ENCODE measurements at places on chromosomes 7 and 10. TPM values are rescaled to one million over a fixed set of nuclear protein-coding genes. Genes with fewer than 3 reads are reported as not detected.
A peak's percentile ranks its signal among the peaks of the same experiment; 100 is the strongest.

DNA sequence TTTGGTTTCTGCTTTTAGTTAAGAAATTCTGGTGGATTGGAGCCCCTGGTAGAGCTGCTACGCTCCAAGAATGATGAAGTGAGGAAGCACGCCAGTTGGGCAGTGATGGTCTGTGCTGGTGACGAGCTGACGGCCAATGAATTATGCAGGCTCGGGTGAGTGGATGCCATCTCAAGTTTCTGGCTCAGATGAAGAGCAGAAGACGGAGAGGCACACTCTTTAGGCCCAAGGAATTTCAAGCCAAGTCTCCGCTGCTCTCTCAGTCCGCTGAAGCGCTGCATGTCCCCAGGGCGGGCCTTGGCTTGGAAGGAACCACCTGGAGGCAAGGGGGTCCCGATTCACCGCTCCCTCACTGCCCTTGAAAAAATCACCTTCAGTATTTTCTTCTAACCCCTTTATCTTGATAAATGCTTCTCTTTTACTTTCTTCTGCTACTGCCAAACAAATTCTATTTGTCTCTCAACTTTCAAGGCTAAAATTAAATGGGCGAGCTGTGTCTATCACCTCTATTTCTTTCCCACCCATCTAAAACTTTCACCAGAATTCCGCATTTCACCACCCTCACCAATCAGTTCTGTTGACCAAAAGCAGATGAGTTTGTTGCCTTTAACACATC is 74.2 kb downstream of the ARMC3 start:
- no peak overlapping the region for H3K27ac ChIP-seq
- no peaks in the 10 kb centered on the region for H3K36me3 ChIP-seq
- H3K4me3 ChIP-seq = no peak overlapping the region
- no peak for DNase-seq
- no peaks in the 10 kb centered on the region for H3K4me1 ChIP-seq

DNA sequence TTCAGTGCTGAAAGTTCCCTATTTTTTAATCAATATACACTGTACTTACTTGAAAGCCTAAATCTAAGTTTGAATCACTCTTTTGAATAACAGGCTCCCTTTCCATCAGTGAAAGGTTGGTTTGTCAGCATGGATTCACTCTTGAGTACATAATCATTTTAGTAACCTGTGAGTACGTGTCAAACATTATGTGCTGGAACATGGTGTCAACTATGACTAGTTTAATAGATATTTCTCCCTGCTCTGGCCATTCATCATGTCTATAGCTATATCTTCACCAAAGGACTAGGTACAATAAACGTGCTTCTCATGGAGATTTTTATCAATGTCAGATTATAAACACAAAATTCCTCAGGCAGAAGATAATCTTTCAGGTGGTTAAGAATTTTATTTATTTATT is 61.7 kb upstream of the MDFIC start:
- no peak overlapping the region for H3K4me3 ChIP-seq
- H3K27ac ChIP-seq = no peak overlapping the region

DNA sequence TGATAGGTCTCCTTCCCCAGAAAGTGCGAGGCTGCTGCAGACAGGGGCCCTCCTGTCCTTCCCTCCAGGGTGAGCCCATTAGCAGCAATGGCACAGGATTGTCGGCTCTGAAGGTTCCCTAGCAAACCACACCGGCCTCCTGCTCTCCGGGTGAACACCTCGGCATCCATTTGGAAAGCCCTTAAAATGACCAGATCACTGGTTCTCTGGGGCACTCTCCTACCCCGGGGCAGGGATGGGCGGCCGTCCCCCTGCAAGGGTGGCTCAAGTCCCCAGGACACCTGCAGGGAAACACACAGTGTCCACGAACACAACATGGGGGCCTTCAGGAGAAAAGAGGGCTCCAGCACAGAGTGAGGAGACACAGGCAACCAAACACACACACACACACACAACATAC is 459.1 kb downstream of the PTPRN2 start:
- H3K27ac ChIP-seq = no peak overlapping the region
- H3K4me1 ChIP-seq = no peaks in the 10 kb centered on the region
- no peaks in the 10 kb centered on the region for H3K27me3 ChIP-seq
- no peaks in the 10 kb centered on the region for H3K36me3 ChIP-seq

Gene CLCN1
- total RNA-seq = not detected

Gene MUC12
- total RNA-seq = under 0.01 TPM

DNA sequence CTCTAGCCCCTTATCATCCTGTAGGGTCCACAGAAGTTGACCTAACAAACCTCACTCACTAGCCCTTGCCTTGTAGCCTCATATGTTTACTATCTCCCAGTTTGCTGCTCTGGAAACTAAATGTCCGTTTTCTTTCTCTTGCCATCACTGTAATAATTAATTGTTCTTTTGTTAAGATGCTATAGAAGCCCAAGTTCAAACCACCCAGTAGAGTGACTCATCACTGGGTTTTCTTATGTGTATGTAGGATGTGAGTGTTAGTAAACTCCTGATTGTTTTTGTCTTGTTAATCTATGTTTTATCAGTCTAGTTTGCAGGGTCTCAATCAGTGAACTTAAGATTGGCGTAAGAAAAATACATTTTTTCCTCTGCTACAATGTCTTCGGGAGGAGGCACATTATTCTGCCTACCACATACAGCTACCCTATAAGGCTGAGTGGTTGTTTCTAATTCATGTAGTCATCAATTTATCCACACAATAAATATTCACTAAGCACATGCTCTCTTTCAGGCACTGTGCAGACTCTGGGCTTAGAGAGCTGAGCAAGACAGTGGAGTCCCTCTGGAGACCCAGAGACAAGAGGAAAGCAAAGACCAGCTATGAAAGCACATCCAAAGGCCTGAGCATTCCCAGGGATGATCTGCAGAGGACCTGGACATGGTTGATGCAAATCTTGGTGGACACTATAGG is 474.1 kb upstream of the AKR1E2 start:
- no peak overlapping the region for H3K4me3 ChIP-seq
- peak overlapping the region; percentile 13 for H3K27ac ChIP-seq
- peaks cover 8% of the 10 kb centered on the region for H3K4me1 ChIP-seq
- DNase-seq = peak; percentile 30
- no peaks in the 10 kb centered on the region for H3K27me3 ChIP-seq

- H3K4me3 ChIP-seq = no peak overlapping the region
- H3K27me3 ChIP-seq = peaks cover 9% of the 10 kb centered on the region
- H3K36me3 ChIP-seq = no peaks in the 10 kb centered on the region
- no peak for DNase-seq
These were observed 70.1 kb downstream of the PTPRN2 start for GRCh38 chr7:158517571-158517970.

DNA sequence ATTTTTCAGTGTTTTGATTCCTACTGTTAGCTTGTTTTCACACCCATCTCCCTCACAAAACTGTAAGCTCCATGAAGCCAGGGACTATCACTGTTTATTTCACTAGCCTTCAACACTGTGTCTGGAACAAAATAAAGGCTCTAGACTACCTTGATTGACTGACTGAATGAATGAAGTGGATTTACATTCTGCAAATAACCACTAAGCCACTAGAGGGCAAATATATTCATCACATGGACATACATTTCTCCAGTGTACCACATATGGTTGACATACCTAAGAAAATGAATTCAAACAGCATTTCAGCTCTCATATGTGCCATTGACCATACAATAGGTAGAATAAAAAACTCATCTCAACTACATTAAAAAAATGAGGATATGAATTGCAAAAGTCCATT is 185.9 kb downstream of the RAB11FIP2 start:
- H3K36me3 ChIP-seq = no peaks in the 10 kb centered on the region
- no peak overlapping the region for H3K4me3 ChIP-seq
- no peaks in the 10 kb centered on the region for H3K27me3 ChIP-seq
- H3K27ac ChIP-seq = no peak overlapping the region
- no peaks in the 10 kb centered on the region for H3K4me1 ChIP-seq

DNA sequence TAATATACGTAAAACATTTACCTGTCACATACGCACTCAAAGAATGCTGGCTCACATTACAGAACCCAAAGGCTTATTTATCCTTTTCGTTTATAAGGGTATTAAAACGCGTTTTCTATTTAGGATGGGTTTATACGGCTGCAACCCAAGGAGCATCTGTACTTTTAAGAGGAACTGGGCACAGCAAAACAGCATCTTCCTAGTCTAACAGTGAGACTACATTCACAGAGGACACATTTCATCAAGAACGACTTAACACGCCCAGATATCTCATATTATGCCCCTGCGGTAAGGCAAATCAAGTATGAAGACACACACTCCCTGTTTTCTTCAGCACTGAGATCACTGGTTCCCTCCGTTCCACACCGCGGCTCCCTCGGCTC is 533 bp upstream of the DMTF1 start:
- H3K36me3 ChIP-seq = no peaks in the 10 kb centered on the region
- H3K4me1 ChIP-seq = peaks cover 27% of the 10 kb centered on the region
- H3K4me3 ChIP-seq = peak overlapping the region; percentile 61
- DNase-seq = no peak

- H3K27me3 ChIP-seq = peaks cover 8% of the 10 kb centered on the region
- no peak for DNase-seq
- H3K27ac ChIP-seq = no peak overlapping the region
These were observed 96.2 kb upstream of the FGFR2 start for GRCh38 chr10:121694327-121694965.

Gene PSD
- total RNA-seq = 32.5 TPM

GRCh38 chr10:15440204-15440711 is 69.2 kb upstream of the FAM171A1 start:
- H3K27ac ChIP-seq = peak overlapping the region; percentile 21
- H3K4me3 ChIP-seq = no peak overlapping the region
- H3K4me1 ChIP-seq = no peaks in the 10 kb centered on the region
- H3K36me3 ChIP-seq = no peaks in the 10 kb centered on the region

- no peak overlapping the region for H3K4me3 ChIP-seq
- H3K36me3 ChIP-seq = no peaks in the 10 kb centered on the region
- no peak overlapping the region for H3K27ac ChIP-seq
- no peaks in the 10 kb centered on the region for H3K4me1 ChIP-seq
- H3K27me3 ChIP-seq = no peaks in the 10 kb centered on the region
These were observed 153.0 kb upstream of the ANK3 start for GRCh38 chr10:60542657-60543056.

DNA sequence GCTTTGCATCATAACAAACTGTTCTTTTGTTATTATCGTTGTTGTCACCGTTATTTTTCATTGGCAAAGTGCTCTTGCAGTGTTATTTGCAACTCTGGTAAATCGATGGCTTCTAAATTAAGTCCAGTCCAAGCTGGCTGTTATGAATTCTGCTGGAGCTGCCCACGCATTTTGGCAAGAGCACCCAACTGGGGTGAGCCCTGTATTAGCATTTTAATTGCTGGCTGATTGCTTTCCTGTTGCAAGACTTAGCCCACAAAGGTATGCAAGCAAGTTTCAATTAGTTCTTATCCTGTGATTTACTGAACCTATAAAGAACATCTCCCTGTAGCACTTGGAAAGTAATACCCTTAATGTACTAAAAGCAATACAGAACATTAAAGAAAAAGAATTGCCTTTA is 226.8 kb downstream of the ACTR3B start:
- H3K36me3 ChIP-seq = no peaks in the 10 kb centered on the region
- no peaks in the 10 kb centered on the region for H3K27me3 ChIP-seq
- no peak overlapping the region for H3K4me3 ChIP-seq
- no peak overlapping the region for H3K27ac ChIP-seq
- DNase-seq = no peak
- H3K4me1 ChIP-seq = no peaks in the 10 kb centered on the region

Gene ZPBP
- not detected for total RNA-seq

DNA sequence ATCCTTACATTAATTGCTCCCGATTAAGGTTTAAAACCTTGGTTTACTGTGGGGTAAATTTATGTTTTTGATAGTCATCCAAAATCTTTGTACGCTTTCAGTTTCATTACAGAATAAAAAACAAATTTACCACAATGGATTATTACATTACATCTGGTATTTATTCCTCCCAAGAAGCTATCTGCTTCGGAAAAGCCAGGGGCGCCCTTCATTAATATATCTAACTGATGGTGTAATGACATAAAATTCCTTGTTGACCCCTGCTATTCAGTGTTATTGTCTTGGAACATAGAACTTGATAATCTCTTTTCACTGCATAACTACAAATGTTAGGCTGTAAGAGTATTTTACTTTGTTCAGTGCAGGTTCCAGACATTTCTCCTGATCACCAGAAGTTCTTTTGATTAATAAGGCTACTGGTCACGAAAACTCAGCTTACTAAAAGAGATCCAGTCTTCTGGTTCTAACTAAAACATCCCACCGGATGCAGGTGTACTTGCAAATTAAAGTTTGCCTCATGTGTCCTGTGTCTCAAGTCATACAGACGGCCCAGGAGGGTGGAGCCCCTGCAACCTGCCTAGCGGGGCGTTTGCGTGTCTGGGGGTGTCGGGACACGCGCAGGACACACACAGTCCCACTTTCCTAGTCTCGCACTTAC is 581 bp upstream of the GLCCI1 start:
- peak overlapping the region; percentile 89 for H3K27ac ChIP-seq
- H3K4me3 ChIP-seq = peak overlapping the region; percentile 95
- DNase-seq = no peak
- H3K4me1 ChIP-seq = peaks cover 12% of the 10 kb centered on the region

DNA sequence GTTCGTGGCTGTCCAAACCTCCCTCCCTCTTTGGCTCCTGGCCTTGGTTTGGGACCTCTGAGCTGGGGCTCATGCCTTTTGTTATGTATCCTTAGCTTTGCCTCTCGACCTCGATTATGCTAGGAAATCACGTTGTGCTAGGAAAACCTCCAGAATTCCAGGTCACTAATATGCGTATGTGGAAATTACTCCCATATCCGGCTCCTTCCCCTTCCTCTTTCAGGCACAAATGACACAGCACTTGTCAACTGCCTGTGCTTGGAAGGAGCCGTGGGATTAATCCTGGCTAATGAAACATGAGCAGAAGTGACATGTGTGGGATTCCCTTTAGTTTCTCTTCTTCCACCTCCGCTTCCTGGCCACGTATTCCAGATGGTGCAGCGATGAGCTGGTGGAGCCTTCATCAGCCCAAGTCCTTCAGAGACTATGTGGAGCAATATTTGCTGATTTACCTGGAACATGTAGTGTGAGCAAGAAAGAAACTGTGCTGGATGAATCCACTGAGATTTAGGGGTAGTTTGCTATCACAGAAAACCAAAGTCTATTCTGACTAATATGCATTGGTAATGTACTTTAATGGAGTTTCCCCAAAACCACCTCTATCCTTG is 149.2 kb downstream of the REEP3 start:
- no peaks in the 10 kb centered on the region for H3K27me3 ChIP-seq
- no peak overlapping the region for H3K4me3 ChIP-seq
- DNase-seq = peak; percentile 39
- peaks cover 34% of the 10 kb centered on the region for H3K4me1 ChIP-seq
- no peak overlapping the region for H3K27ac ChIP-seq

GRCh38 chr10:125299461-125299860 is 139.1 kb upstream of the CTBP2 start:
- H3K4me1 ChIP-seq = no peaks in the 10 kb centered on the region
- H3K27ac ChIP-seq = no peak overlapping the region
- H3K36me3 ChIP-seq = no peaks in the 10 kb centered on the region

Gene ECHS1
- total RNA-seq = 56.7 TPM

DNA sequence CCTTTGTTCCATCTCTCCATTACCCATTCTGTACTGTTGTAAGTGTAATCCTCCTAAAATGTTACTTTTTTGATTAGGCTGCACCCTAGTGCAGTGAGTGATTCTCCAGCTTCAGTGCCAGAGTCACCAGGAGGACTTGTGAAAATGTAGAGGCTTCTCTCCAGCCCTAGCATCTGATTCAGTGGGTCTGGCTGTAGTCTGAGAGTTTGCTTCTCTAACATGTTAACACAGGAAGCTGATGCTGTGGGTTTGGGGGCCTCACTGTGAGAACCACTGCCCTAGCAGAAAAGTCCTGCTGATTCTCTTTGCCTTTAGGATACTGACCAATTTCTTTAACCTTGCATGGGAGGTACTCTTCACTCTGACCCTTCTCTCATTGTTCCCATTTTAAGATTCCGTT is 24.4 kb downstream of the CSGALNACT2 start:
- H3K4me3 ChIP-seq = no peak overlapping the region

Gene AVPI1
- total RNA-seq = 2.3 TPM

- no peak overlapping the region for H3K27ac ChIP-seq
- H3K4me3 ChIP-seq = no peak overlapping the region
- H3K27me3 ChIP-seq = no peaks in the 10 kb centered on the region
- DNase-seq = no peak
- H3K36me3 ChIP-seq = no peaks in the 10 kb centered on the region
These were observed 121.4 kb downstream of the POU6F2 start for GRCh38 chr7:39099146-39099545.
